T47D (cell line): ENCODE measurements at places on chromosomes 12 and 14.

DNA sequence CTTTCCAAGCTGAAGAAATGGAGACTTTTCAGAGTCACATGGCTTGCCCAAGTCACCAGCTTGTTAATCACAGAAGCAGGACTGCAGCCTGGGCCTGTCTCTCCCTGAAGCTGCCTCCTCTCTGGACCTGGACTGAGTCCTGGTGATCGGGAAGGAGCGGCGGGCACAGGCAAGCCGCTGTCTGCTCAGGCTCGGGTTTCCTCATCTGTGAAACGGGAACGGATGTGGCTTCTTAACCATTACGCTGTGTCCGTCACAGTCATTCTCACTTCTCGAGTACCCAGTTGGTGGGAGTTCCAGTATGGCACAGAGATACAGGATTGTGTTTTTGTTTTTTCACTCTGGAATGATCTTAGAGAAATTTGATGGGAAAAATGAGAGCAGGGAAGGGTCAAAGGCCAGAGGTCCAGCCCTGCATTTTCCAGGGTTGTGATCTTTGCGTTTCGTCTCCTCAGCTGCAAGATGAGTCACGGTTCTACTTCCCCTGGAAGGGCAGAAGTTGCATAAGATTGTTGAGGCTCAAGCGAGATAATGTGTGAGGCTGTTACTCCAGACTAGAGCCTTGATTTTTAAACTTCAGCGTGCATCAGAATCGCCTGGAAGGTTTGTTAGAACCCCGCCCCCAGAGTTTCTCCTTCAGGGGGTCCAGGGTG is 7.6 kb upstream of the LRTM2 start:
- DNase-seq: no peak

- no peak for DNase-seq
Observed at GRCh38 chr14:38208618-38209562, 1.2 kb downstream of the SSTR1 start.

GRCh38 chr14:20400965-20401593 is 12.2 kb downstream of the TEP1 start:
- DNase-seq: no peak

GRCh38 chr12:6430124-6430989 is 14.4 kb upstream of the CD27 start:
- peak; percentile 30 for DNase-seq

DNA sequence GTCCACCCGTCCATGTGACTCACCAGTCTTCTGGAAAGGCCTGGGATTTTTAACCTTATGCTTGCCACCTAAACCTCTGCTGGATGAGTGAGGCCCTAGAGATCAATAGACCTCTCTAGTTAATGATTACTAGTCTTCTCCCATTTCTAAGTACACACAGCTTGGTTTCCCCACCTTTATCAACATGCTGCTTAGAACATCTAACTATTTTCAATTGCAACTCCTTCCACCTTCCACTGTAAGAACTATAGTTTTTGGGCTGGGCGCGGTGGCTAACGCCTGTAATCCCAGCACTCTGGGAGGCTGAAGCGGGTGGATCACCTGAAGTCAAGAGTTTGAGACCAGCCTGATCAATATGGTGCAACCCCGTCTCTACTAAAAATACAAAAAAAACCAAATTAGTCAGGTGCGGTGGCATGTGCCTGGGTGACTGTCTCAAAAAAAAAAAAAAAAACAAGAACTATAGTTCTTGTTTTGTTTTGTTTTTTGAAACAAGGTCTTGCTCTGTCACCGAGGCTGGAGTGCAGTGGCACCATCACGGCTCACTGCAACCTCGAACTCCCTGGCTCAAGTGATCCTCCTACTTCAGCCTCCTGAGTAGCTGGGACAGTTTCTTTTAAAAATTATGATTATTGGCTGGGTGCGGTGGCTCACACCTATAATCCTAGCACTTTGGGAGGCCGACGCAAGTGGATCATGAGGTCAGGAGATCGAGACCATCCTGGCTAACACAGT is 18.7 kb upstream of the MDM2 start:
- DNase-seq: no peak

DNA sequence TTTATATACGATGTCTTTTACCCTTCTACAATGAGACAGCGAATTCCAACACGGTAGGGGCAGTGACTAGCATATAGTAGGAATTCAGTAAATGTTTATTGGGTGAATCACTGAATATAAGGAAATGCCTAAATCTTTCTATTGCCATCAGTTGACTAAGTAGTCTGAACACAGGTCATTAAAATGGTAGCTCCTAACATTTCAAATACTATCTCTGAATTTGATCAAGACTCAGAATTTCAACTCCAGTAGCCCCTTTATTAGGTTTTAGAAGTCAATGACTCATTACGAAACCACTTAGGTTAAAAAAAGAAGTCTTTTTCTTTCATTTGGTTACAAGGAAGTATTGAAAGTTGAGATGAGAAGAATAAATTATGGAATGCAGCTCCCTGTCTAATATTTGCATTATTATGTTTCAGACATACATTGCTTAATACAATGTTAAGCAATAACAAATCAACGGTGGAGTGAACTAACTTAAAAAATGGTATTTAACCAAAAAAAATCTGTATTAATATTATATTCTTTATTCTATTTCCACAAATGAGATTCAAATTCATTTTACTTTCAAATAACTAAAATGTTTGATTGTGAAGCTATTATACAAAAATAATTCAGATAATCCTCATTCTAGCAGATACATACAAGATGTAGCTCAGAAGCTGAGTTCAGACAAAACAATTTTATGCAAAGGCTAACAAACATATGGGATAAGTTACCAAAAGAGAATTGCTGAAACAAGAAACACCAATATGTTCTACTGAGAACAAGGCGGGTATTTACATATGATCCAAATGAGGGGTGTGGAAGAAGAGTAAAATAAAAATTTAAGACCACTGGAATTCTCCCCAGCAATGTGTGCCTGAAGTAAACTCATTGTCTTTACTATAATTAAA is 302.7 kb downstream of the CEP128 start:
- DNase-seq: no peak

DNA sequence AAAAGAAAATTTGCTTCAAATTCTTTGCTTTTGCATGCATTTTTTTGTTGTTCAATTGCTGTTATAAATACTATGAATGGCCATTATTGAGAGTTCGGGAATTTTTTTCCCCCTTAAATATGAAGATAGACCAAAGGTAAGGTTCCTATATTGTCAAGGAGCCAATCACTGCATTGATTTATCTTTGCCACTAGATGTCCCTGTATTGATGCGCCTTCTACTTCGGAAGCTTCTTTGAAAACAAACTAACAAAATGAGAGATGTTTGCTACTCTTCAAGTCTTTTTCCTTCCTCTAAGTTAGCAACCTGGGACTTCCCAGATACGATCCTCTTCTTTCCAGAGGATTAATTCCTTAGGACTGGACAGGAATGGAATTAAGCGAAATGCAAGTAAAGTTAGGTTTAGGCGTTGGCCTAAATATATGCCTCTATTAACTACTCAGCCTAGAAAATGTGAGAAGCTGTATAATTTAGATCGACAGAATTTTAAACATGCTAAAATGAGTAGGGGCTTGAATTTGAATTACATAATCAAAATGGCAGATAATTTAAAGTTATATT is 318.1 kb downstream of the AEBP2 start:
- DNase-seq: no peak

DNA sequence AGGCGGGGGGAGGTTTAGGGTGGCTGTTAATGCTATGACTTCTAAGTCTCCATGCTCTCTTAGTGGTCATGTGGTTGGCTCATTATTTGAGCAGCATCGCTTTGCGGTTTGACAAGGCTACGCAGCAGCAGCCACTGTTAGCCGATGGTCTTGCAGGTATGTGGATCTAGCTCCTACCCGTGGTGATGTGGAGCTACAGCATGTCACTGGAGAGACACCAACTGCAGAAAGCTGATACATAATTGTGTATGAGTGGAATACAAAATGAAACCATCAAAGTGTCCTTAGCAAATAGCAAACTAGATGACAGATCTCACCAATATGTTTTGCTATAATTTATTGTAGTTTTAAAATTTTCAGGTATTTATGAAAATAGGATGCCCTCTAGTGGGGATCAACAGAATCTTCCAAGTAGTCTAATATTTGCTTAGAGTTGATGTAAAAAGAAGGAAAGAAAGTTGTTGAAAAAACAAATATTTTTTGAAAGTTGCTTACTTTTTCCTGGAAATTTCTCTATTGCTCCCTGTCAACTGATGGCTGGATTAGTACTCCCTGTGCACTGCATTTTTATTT is 94.9 kb downstream of the NAV3 start:
- peak; percentile 91 for DNase-seq

DNA sequence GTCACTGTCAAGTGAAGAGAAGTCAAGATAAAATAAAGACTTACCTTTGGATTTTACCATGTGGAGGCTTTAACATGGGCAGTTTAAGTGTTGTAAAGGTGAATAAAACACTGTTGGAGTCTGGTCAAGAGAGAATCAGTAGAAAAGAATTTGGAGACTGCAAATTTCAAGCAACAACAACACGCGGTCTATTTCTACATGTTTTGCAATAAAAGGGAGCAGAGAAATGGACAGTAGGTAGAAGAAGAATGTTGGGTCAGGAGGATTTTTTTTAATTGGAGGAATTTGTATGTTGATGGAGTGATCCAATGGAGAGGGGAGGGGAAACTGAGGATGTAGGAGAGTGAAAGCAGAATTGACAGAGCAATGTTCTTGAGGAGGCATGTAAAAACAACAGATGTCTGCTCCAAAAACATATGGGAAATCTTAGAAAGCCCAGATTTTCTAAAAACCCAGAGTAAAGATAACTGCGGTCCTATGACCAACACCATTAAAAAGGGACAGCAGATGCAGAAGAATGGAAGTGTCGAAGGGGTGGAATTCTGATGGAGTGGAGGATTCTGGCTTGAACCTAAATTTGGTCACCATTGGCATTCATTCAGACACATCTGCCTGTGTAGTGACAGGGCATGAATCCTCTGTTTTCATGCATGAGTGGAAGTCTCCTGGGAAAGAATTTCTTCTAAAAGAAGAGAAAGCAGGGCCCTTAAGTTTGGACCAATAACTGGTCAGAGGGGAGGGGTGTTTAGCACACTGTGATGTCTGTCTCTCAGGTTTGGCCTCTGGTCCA is 68.0 kb upstream of the OSBPL8 start:
- no peak for DNase-seq

- DNase-seq: no peak
Observed at GRCh38 chr12:109497675-109498074, 20.2 kb downstream of the UBE3B start.

DNA sequence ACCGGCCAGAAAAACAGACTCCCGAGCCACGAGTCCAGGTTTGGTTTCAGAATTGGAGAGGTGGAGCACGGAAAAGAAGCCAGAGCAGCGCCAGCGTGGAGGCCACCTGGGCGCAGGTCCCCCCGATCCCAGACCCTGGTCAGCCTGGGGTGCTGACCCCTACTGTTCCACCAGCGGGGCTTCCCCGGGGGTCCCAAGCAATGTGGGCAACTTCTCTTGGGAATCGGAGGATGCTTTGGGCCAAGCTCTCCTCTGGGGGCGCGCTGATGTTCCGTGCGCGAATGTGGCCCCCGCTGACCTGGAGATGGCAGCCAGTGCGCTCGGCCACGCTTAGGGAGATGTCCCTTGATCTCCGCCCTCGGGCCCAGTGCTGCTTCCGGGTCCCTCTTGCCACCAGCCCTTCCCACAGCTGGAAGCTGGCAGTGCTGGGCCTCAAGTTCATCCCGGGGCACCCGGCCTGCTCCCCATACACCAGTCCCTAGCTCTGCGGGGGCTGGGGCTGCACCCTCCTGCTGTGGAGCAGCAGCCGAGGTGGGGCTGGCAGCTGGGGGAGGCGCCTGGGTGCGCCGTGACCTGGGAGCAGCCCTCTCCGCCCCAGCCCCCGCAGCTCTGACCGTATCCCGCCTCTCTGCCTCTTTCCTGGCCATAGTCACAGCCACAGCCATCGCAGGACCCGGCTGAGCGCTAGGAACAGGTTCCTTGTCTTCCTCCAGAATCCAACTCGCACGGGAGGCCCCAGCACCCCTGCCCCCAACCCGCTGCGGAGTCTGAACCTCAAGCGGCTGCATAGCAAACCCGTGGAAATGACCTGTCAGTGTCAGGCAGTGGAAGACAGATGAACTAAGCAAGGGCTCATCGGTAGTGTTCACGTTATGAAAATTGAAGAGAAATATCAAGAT is 91.2 kb downstream of the RCOR1 start:
- DNase-seq: no peak

- no peak for DNase-seq
Observed at GRCh38 chr12:62014330-62014729, 245.9 kb upstream of the USP15 start.

- no peak for DNase-seq
Observed at GRCh38 chr12:131920902-131921840, 7.9 kb upstream of the PUS1 start.

DNA sequence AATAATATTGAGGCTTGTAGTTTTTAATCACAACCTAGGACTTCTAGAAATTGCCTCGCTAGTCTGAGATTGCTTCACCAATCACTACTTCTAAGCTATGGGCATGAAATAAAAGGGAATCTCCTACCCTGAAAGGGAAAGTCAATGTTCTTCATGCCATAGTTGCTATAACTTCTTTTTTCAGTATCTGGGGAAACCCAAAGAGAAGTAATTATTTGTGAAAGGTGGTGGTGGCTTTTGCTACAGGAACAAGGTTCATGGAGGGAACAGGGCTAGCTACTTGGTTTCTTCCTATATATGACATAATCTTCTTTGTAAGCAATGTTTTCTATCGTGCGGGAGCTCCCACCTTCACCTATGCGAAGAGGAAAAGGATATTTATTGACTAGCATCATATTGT is 61.6 kb upstream of the DNM1L start:
- DNase-seq: no peak

- no peak for DNase-seq
Observed at GRCh38 chr14:51525739-51526138, 126.0 kb upstream of the FRMD6 start.

DNA sequence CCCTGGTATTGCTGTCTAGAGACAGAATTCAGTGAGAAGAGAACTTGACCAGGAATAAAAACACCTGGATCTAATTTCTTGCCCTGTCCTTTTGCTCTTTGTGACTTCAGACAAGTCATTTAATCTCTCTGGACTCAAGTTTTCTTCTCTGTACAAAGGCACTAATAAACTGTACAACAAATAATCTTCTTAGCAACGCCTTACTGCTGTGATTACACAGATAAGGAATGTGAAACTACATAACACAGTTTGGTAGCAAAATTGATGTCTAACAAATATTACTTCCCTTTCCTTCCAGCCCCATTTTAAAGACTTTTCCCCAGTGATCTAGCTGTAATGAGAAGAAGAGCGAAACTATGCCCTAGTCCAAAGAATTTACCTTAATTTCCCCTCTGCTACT is 69.3 kb downstream of the BCAT1 start:
- no peak for DNase-seq

DNA sequence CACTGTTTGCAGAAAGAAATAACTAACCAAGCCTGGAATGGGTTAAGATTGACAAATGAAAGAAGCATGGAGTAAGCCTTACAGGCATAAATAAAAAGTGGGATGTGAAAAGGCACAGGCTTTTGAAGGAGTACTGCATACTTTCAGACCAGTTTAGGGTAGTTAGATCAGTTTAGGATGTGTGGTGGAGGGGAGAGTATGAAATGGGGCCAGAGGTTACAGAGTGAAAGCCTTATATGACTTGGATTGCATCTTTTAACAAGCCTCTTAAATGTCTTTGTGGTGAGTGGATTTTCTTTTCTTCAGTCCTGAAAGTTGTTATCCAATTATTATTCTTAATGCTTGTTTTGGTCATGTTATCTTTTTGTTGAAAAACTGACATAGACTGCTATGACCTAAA is 52.2 kb upstream of the TRHDE start:
- DNase-seq: no peak
